ENCODE measurements at places on chromosomes 16 and 17.

- DNase-seq: no peak
Measured at GRCh38 chr16:50819706-50820105, 77.8 kb downstream of the CYLD start.

DNA sequence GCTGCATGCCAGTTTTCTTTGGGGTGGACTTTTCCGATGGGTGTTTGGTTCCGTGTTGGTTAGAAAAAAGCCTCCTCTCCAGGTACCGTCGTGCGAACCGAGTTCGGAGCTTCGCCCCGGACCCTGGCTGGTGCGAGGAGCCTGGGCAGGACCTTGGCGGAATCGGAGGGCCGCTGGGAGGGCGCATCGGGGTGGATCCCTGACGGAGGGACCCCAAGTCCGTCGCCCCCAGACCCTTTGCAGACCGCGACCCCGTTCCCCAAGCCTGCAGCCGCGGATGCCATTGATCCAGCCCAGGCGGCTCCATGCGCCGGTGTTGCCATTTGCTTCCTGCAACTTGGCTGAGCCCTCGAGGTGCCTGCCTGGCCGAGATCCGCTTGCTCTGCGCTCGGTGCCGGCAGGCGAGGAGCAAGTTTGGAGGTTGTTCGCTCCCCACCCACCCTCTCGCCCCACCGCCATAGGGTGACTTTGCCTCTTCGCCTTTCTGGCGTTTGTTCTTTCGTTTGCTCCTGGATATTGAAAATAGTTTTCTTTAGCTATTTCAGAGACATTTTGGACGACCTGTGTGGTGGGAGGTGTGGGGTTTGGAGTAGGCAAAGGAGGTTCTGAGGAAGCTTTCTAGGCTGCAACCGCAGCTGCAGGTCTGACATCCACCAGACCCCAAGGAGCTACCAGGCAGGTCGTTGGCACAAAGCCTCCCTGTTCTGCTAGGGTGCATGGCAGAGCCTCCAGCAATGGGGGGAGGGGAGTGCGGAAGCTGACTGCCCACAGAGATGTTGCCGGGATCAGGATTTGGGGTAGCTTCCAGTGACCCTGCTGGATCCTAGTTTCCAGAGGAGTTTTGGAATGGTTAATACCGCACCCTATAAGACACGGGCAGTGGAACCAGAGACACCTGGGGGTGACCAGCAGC, 58.2 kb downstream of the RAP1GAP2 start:
- DNase-seq: no peak

GRCh38 chr17:76682296-76682695, 28.5 kb downstream of the MXRA7 start:
- no peak for DNase-seq

GRCh38 chr17:77555741-77556291, 402.7 kb upstream of the TNRC6C start:
- peak; percentile 60 for DNase-seq

- DNase-seq: no peak
Measured at GRCh38 chr16:49016461-49016860, 265.2 kb downstream of the CBLN1 start.

DNA sequence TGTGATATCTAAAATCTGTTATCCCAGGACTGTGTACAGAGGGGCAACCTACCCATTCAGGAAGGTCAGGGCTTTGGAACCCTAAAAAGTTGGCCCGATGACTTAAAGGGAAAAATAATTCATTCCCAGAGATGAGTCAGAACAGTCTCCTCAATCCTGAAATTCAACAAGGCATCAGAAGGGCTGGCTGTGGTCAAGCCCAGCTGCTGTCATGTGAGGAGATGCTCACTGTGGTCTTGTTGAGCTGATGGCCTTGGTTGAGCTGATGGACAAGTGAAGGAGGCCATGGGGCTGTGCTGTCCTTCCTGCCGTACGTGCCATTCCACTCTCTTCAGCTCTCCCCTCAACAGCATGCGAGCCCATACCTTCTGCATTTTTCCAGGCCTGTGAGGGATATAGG, 20.9 kb upstream of the DRG2 start:
- DNase-seq: no peak

- DNase-seq: no peak
Measured at GRCh38 chr17:77429369-77429968, 288.7 kb downstream of the SEC14L1 start.

DNA sequence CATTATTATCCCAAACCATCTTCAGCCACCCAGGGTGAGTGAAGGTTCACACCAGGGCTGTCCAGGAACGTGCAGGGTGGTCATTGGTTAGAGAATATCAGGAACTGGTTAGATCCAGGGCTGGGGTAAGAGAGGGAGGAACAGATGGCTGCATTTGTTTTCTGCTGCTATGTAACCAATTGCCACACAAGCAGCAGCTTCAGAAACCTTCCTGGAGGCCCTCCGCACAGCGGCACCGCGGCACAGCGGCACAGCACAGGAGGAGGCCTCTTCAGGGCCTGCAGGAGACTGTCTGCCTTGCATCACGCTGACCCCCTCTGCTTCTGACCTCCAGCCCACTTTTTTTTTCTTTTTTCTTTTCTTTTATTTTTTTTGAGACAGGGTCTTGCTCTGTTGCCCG, 86.1 kb downstream of the KCNJ12 start:
- DNase-seq: no peak

GRCh38 chr17:15238676-15239422, 26.3 kb downstream of the PMP22 start:
- no peak for DNase-seq

DNA sequence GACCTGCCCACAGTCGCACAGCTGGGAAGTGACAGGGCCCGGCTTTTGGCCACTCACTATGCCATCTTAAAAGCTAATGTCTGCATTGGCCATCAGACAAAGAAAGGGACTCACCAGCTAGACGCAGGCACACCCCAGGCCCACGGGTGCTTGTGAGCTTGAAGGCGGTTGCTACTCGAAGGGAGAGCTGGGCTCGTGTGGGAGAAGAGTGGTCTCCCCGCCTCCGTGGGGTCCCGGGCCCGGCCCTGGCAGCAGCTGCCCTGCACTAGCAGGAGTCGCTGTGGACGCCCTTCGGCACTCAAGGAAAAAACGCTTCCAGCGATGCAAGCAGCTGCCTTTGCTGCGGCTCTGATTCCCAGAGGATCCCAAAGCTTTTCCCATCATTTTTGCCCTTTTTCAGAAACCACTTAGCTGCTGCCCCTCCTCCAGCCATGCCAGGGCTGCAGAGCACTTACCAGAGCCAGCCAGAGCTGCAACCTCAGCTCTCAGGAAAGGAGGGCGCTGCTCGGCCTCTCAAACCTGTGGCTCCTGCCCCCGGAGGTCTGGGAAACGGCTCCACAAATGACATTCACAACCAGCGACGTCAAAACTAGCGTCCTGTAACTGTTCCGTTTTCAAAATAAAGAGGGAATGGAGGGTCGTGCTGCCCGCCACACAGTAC, 12.3 kb downstream of the TRPV1 start:
- no peak for DNase-seq

DNA sequence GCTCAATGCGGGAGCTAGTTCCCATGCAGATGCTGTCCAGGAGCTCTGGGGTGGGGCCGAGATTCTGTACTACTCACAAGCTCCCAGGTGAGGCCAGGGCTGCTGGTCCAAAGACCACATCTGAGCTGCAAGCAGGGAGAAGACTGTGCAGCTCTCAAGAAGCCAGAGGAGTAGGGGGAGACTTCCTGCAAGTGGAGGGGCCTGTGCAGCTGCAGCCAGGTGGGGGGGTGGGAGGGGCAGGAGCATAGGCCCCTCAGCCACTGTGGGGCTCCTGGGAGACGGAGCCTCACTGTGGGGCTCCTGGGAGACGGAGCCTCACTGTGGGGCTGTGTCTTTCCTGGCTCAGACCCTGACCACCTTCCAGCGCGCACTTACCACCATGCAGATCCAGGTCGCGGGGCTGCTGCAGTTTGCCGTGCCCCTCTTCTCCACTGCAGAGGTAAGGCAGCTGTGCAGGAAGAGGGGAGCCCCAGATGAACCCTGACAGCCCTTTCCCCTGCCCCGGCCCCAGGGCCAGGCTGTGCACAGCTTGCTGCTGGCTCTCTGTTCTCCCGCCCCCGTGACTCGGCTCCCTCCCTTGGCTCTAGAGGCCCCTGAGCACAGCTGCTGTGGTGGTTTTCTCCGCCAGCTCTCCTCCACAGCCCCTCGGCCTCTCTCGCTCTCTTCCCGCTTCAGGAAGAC, 24.3 kb upstream of the DNAI2 start:
- no peak for DNase-seq

DNA sequence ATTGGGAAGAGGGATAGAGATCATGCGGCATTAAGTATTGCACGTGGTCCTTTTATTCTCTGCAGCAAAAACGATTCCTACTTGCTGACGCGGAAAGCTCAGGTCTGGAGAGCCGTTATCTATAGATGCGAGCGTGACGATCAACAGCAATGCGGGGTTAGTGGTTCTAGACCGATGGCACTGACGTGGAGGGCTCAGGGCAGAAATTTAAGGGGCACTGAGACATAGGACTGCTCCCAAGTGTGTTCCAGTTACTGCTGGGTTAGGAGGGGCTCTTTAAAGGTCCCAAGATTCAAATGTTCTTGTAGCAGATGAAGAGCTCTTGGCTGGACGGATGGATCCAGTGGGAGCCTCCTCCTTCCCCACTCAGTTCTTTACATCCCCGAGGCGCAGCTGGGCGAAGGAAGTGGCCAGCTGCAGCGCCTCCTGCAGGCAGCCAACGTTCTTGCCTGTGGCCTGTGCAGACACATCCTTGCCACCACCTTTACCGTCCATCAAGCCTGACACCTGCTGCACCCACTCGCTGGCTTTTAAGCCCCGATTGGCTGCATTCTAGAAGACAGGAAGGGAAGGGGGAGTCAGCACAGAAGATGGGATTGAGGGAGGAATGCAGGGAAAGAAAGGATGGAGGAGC, 732 bp upstream of the EXOSC6 start:
- no peak for DNase-seq

GRCh38 chr17:75623386-75623785, 9.8 kb upstream of the SMIM5 start:
- no peak for DNase-seq

GRCh38 chr16:53812914-53813313, 109.0 kb downstream of the FTO start:
- DNase-seq: no peak

GRCh38 chr16:11639925-11640899, 28.0 kb upstream of the SNN start:
- peak; percentile 28 for DNase-seq

- no peak for DNase-seq
Measured at GRCh38 chr17:15496735-15497670, 29.6 kb upstream of the CDRT4 start.

- DNase-seq: no peak
Measured at GRCh38 chr16:1763521-1764511, 7.5 kb downstream of the NME3 start.

- DNase-seq: no peak
Measured at GRCh38 chr16:87165885-87166284, 151.3 kb downstream of the C16orf95 start.

DNA sequence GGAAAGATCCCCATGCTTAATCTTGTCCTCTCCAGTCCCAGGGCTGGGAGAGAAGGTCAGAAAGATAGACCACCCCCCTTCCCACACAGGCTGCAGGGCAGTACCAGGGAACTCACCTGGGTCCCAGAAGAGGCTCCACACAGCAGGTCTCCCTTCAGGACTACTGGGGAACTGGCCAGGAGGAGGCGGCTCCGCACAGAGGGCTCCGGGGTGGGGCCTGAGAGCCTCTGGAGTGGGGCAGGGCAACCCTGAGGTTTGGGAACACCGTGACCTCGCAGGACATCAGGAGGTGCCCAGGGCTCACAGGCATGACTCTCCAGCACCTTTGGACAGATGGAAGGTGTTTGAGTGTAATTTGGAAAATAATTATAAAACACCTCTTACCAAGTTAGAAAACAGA, 11.0 kb downstream of the ABCA3 start:
- no peak for DNase-seq

DNA sequence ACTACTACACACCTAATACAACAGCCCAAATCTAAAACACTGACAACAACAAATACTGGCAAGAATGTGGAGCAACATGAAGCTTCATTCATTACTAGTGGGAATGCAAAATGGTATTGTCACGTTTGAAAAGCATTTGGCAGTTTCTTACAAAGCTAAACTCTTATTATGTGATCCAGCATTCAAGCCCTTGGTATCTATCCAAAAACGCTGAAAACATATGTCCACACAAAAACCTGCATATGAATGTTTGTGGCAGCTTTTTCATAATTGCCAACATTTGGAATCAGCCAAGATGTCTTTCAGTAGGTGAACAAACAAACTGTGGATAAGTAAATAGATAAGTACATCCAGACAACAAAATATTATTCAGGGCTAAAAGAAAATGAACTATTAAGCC, 501.1 kb upstream of the KIF2B start:
- DNase-seq: no peak

DNA sequence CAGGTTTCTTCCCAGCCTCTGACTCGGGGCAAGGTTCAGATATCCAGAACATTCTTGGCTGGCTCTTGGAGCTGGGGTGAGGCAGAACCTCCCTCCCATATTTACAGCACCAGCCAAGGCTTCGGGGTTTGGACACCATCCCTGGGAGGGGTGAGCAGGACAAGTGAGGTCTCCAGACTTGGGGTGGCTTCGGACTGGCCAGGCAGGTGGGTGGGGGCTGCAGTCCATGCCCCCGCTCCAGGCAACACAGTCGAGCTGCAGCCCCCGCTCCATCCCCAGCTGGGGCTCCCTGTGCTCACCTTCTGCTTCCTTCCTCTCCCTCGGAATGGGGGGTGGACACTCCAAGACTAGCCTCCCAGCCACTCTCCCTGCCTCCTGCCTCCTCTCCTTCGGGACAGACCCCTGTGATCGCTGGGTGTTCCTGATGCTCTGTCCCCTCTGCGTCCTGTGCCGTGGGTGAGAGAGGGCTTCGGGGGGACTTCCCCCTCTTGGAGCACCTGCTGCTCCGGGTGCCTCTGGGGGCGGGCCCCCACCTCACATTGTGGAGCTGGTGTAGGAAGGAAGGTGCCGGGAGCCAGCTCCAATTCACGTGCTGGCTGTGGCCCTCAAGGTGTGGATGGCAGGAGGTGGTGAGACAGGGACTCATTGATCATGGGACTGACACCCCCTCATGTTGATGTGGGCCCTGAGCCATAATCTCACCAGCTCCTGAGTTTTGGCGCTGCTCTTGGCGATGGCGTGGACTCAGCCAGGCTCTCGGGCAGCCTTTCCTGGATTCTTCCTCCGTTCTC, 189.2 kb downstream of the SEC14L1 start:
- DNase-seq: no peak

Data from urinary bladder (tissue), 4 donors.